Effector memory CD8-positive, alpha-beta T cell (primary cell): ENCODE measurements at places on chromosomes 12 and 14.

DNA sequence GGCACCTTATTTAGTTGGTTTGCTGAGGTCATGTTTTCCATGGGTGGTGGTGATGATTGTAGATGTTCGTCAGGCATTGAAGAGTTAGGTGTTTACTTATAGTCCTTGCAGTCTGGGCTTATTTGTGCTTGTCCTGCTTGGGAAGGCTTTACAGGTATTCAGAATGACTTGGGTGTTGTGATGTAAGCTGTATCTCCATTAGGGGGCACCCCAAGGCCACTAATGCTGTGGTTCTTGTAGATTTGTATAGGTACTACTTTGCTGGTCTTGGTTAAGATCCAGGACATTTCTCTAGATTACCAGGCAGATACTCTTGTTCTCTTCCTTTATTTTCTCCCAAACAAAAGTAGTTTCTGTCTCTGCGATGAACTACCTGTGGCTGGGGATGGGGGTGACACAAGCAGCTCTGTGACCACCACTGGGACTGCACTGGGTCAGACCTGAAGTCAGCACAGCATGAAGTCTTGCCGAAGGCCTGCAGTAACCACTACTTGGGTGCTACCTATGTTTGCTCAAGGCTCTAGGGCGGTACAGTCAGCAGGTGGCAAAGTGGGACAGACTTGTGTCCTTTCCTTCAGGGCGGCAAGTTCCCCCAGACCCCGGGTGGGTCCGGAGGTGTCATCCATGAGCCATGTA, 35.8 kb upstream of the FBXO33 start:
- DNase-seq: no peak

DNA sequence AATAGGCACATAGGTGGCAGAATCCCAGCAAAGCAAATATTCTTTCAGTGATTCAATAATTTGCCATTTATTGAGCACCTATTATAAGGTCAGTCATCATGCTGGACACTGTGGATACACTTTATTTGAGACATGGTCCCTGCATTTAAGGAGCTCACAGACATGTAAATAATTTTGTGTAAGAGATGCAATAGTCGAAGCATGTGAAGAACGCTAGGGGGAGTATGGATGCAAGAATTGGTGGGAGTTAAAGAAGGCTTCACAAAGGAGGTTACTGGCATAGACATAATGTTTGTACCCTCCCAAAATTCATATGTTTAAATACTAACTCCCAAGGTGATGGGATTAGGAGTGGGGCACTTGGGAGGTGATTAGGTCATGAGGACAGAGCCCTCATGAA, 260.6 kb upstream of the GARIN6 start:
- no peak for DNase-seq

DNA sequence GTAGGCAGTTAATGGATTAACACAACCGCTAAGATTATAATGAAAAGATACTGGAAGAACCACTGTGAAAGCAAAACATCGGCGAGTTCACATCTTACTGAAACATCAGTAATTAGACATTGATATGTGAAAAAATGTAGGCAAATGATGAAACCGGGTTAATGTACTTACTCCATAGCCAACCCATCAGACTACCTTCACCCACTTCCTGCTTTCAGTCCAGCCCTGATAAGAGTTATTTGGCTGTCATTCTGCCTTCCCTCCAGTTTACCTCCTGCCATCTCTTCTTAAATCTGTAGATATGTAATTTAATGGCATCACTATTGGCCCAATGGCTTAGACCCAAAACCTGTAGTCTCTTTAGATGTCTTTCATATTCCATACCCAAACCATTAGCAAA, 46.0 kb upstream of the LGR5 start:
- no peak for DNase-seq

- DNase-seq: no peak
Observed at GRCh38 chr14:73725116-73726024, 11.2 kb upstream of the PNMA1 start.

DNA sequence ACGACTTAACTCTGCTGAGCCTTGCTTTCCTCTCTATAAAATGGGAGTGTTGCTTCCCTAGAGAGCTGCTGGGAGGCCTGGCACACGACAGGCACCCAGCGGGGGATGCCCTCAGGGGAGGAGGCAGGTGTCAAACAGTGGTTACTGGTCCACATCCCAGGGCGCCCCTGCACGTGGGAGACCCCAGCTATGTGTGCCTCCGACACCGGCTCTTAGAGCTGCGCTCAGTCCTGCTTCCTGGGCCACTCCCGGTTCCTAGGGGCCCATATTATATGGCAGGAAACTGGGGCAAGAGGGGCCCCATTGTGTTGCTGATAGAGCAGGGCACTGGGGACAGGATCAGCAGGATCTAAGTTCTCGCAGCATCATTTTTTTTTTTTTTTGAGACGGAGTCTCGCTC, 47.3 kb downstream of the CHGA start:
- no peak for DNase-seq

DNA sequence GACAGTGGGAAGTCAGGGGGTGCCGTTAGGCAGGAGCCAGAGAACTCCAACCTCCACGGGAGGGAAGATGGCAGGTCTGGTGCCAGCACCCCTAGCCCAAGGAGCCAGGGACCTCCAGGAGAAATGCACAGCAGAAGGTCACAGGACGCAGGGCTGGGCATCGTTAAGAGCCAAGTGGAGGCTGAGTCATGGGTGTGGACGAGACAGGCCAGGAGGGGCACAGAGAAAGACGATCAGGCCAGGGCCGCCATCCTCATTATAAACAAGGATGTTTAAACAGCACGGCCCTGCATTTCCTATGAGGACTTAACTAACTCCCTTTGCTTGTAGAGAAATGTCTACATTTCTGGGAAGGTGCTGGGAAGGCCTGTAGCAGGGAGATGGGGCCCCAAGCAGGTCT, 77.9 kb upstream of the FZD10 start:
- DNase-seq: no peak

GRCh38 chr14:51445001-51445390, 204.9 kb downstream of the TMX1 start:
- no peak for DNase-seq

GRCh38 chr12:96078231-96079135, 43.1 kb upstream of the LTA4H start:
- DNase-seq: no peak

DNA sequence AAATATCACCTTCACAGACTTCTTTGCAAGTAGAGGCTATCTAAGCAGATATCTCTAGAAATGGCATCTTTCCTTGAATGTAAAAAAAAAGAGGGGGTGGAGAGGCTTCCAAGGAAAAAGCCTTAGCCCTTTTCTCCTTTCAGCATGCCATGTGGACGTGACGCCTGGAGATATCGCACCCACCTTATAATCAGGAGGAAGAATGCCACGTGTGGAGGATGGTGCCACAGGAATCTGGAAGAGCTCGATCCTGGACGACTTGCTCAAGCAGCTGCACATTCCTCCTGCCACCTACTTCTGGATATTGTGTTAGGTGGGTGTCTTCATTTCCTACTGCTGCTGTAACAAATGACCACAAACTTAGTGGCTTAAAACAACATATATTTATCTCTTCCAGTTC, 203.6 kb downstream of the NUAK1 start:
- no peak for DNase-seq

GRCh38 chr12:4273652-4274395, at the start of gene CCND2:
Gene CCND2 (plus strand): TSS chr12:4273762. CDS start chr12:4274041, 279 bp downstream.
- peak; percentile 58 for DNase-seq

- DNase-seq: no peak
Observed at GRCh38 chr14:22456998-22457594, 131.9 kb downstream of the DAD1 start.

- no peak for DNase-seq
Observed at GRCh38 chr12:119624966-119625365, 31.4 kb downstream of the TMEM233 start.

GRCh38 chr14:71557351-71557750, 374.9 kb upstream of the RGS6 start:
- no peak for DNase-seq

GRCh38 chr12:11170810-11171144, 217 bp upstream of the SMIM10L1 start:
- DNase-seq: no peak

GRCh38 chr14:26974965-26975364, 377.1 kb upstream of the NOVA1 start:
- DNase-seq: no peak

DNA sequence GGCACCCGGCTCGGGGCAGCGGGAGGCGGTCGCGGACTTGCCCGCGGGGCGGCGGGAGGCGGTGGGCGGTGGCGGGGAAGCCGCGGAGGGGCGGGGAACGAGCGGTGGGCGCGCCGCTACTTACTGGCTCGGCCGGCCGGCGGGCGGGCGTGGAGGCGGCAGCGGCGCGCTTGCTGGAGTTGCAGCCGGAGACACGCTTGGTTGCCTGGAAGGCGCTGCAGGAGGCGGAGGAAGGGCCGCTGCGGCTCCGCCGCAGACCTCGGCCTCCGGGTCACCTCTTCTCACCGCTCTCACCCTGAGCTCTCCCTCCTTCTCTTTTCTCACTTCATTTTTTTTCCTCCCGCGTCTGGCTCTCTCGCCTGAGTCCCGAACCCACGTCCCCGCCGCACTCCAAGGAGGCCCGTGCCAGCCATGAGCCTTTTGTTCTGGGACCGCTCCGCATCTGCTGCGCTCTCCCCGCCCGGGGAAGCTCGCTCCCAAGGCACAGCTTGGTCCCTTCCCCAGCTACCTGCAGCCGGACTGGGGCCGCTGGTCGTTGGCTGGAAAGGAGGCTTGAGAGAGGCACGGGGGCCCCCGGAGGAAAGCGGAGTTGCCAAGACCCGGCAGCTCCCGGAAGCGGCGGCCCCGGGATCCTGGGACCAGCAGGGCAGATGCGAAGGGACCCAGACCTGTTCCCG, 592 bp upstream of the KCNK10 start:
- no peak for DNase-seq

DNA sequence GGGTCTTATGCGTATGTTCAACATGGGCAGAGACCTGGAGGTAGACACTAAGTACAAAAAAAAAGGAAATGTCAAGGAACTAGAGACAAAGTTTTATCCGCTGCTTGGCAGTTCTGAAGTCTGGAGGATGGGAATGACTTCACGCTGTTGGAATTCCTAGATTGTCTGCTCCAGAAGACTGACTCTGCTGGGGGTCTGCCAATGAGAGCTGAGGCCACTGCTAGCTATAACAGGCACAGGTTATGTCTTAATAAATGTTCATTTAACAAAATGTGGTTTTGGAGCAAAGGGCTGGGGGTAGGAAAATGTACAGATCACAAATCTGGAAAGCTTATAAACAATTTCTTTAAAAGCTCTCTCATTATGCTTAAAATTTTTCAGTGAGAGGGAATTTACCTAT, 5.9 kb downstream of the RNASE8 start:
- DNase-seq: no peak

DNA sequence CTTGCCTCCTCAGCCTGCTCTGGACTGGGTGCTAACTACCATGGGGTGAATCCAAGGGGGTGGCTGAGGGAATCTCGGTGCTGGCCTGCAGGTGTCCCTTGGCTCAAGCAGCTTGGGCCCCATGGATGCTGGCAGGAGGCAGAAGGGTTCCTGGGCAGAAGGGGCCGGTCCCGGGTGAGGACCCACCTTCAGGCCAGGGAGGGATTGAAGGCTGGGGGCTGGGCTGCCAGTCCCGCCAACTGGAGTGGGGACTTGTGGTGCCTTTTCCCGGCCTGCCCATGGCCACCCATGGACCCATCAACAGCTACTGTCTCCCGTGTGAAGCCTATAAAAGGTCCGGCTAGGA, 550.1 kb downstream of the SLC6A15 start:
- DNase-seq: no peak

- DNase-seq: no peak
Observed at GRCh38 chr14:81478446-81478845, 55.2 kb downstream of the SEL1L start.

- DNase-seq: no peak
Observed at GRCh38 chr14:51276605-51277004, 36.6 kb downstream of the TMX1 start.

DNA sequence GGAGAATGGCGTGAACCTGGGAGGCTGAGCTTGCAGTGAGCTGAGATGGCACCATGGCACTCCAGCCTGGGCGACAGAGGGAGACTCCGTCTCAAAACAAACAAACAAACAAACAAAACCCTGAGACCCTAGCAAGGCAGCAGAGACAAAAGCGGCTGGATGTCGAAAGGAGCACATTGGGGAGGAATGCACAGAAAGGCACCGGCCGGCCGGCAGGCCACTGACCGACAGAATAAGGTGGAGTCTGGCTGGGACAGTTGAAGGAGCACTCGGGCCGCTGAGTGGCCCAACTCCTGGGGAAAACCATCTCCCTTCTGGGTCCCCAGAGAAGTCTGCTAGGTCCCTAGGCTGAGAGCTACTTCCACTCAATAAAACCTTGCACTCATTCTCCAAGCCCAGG, 256.2 kb downstream of the KIF21A start:
- no peak for DNase-seq

DNA sequence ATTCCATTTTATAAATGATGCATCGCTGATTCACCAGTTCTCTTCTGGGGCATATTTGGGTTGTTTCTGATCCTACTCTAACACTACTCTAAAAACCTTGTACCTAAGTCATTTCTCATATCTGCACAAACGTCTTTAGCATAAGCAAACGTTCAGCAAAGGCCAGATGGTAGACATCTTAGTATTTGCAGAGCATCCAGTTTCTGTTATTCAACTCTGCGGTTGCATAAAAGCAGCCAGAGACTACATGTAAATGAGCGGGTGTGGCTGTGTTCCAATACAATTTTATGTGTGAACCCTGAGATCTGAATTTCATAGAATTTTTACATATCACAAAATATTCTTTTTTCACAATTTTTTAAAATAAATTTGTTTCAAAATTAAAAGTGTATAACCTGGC, 22.8 kb upstream of the MMP17 start:
- DNase-seq: no peak

DNA sequence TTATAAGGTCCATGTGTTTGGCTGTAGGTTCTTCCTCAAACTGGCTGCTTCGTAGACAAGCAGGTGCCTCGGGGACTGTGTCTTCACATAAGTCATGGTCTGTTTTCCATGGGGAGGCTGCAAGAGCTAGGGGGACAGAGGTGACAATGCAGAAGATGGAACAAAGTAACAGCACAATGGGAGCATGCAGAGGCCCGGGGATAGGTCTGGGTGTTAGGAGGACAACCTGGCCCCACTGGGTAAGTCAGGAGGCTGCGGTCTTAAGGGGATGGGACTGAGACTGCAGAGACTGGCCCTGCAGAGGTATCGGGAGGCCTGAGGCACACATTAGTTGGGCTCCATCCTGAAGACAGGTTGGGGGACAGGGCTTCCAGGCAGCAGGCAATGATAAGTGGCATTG, 88.9 kb downstream of the NTF3 start:
- no peak for DNase-seq

- no peak for DNase-seq
Observed at GRCh38 chr14:101458741-101459550, 102.3 kb upstream of the DIO3 start.

- no peak for DNase-seq
Observed at GRCh38 chr12:5881101-5881606, 63.9 kb downstream of the ANO2 start.

DNA sequence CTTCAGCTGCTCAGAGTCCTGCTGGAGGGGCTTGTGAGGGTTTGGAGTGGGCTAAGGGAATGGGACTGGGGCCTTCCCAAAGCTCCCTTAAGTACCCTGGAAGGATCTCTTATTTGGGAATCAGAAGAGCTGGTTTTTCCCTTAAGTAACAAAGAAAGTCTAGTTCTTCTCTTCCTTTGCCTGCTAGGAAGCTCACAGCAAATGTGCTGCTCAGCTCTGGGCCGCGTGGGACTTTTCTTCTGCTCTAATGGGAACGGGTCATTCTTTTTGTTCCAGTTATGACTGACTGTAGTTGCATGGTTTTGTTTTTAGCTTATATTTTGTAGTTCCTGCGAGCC, 6.0 kb downstream of the KIF26A start:
- DNase-seq: no peak
